NCI-H2081 treated with DMSO at 0.1 percent for 48 hours (cell line): ENCODE measurements at places on chromosomes 7 and 10.

- DNase-seq = no peak
Measured at GRCh38 chr10:128596906-128597305, 470.7 kb upstream of the MKI67 start.

GRCh38 chr10:78458983-78459638 is 425.4 kb downstream of the RPS24 start:
- DNase-seq = peak; percentile 67

DNA sequence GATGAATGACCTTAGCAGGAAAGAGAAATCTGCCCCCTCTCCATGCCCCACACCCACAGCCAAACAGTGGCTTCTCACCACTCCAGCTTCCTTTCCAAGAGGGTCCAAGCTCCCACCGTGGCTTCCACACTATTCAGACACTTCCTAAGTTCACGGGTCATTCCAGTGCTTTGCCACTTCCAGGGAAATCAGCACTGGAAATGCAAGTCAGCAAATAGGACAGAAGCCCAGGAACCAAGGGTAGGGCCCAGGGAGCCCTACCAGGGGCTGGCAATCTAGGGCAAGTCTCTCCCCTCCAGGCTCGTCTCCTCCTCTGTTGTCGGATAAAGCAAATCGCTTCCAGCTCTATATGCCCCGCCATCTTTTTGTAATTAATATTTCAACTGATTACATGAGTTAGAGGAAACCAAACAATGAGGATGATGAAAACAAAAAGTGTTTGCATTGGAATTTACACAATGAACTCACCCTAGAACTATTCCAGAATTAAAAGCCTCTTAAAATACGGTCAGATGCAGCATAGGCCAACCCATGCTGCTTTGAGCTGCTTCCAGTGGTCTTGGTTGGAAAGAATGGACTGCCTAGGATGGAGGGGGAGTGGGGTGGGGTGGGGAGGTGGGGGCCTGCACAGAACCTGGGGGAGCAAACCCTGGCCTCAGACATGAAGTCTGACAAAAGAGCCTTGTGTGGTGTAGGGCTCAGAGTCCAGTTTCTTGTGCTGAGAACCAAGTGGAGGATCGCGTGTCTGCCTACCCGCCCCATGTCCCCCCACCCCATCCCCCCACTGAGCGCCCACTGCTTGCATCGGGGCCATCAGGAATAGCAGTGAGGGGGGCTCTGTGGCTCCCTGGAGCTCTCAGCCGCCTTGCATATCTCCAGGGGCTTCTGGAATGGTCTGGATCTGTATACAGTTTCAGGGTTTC is 74.6 kb upstream of the CPXM2 start:
- DNase-seq = no peak

DNA sequence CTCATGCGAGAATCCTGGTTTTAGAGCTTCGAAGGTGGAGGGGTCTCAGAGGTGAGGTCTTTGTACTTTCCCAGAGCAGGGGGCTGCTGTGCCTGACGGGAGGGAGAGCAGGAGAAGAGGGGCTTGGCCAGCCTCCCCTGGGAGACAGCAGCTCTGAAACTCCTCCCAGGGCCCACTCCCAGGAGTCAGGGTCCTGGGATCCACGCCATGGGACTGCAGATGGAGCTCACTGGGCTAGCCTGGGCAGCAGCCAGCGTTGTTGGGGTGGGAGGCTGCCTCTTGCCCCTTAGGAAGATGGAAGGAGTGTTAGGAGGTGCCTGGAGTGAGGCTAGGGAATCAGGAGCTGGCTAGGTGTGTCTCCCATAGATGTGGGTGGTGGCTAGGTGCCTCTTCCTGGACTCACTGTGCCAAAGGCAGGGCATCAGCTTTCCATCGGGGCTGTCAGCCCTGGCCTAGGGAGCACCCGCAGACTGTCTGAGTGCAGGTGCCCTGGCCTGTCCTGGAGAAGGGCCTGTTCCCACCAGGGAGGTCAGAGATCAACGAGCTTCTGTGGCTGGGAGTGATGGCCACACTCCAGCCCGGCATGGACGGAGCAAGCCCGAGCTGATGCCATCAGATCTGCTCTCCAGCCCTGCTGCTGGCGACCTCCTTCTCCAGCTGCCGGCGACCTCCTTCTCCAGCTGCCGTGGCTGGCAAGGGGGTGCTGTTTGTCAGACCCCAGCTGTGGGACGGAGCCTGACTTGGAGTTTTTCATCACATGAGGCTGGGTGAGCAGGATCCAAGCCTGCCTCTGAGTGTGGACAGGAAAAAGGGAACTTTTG is 111.3 kb downstream of the PTPN20 start:
- DNase-seq = no peak

DNA sequence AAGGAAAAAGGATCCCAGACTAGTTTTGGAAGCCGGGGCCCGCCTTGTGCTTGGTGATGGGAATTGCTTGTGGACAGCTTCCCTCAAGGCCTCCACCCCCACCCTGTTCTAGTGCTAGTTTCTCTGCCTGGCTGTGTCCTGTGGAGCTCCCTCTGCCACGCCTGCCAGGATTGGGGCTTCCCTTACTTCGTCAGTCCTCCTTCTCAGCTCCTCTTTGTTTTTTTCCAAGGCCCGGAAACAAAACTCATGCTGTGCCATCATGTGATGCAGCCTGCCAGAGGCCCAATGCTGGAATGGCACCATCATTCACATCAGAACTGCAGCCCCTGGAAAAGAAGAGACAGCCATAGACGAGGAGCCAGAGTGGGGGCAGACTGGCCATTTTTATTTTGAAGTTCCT is 11.2 kb downstream of the YKT6 start:
- DNase-seq = no peak

- no peak for DNase-seq
Measured at GRCh38 chr10:26780793-26781601, 79.8 kb downstream of the ABI1 start.

GRCh38 chr10:123559823-123560092 is 106.4 kb upstream of the GPR26 start:
- DNase-seq = no peak

- DNase-seq = no peak
Measured at GRCh38 chr10:16458166-16458955, 21.6 kb downstream of the PTER start.

DNA sequence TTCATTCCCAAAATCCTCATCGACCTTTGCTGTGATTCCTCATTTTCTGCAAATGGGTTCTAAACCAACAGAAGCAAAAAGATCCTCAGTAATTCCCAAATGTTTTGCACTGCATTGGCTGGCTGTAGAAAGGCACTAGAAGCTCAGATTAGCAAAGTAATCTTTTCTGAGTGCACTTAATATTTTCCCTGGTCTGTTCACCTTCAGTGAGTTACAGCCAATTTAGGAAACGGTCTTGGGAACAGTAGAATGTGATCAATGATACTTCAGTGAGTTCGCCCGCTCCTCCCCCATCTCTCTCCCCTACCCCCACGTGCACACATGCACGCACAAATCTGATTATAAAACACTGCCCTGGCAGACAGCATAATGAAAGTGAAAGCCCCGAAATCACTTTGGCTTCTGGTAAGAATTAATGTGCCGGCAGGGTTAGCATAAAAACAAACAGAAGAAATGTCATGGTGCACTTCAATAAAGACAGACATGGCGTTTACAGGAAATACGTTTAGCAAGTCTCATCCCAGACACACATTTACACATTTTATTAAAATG is 201.3 kb upstream of the CDCA7L start:
- no peak for DNase-seq
